ENCODE measurements at places on chromosomes 4 and X.

DNA sequence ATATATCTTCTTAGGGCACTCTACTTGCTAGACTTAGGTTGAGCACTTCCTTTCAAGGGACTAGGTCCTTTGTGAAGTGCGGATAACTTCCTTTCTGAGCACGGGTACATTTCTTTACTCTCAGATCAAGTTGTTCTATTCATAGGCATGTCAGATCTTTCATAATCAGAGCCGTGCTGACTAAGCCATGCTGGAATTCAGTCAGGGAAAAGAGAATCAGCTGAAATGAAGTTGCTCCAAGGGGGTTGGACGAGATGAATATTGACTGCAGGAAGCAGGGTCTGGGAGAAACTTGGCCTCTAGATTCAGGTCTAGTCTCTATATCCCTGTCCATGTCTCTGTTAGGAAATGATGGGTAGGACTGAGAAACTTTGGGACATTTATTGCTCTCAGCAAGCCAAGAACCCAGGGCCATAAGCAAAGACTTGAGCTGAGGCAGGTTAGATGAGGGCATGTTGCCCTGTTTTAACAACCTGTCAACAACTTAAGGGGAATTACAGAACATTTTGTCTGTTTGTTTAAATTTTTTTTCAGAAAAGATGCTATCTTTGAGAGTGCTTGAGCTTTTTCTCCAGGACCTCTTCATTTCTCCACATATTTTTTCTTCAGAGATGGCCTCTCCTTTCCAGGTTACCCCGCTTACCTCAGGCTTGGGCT lies 28.3 kb downstream of the AREG start:
- DNase-seq = no peak

DNA sequence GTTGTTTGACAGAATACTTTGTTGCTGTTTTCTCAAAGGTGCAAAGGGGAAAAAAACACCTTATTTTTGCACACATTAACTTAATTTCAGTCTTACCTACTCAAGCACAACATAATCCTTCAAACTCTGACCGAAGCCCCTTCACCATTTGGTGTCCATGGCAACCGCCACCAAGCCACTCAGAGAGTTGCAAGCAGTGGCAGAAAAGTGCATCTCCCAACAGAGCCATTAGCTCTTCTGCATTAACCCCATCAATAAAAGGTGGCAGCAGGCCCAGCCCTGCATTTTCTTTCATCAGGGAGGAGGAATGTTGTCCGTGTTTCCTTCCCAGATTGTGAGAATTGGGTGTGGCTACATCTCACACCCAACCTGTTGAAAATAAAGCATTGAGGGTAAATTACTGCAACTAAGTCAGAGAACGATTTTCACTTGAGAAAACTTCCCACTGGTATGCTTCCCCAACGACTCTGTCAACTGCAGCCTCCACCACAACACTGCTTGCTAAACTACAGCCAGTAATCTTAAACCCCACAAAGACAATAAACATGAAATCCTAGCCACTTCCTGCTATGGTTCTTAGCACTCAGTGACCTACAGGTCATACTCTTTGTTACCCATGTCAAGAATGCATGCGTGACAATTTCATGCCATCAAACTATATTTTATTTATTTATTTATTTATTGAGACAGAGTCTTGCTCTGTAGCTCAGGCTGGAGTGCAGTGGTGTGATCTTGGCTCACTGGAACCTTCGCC lies 154.0 kb downstream of the GRIA3 start:
- no peak for DNase-seq

DNA sequence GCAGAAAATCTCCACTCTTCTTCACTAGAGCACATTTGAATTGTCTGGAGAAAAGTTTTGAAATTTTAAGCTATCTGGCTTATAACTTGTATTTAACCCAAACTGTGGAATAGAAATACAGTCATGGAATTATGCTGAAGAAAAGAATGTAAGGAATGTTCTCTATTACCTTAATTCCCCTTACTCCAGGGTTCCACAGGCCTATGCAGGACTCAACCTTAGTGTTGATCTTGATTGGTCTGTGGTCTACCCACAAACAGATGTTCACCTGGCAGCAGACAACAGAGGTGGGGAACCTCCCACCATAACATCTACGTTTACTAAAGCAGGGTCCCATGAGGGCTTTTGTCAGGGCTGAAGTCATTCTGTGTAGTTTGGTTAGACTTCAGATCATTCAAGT lies 189.3 kb upstream of the GPRIN3 start:
- DNase-seq = no peak

DNA sequence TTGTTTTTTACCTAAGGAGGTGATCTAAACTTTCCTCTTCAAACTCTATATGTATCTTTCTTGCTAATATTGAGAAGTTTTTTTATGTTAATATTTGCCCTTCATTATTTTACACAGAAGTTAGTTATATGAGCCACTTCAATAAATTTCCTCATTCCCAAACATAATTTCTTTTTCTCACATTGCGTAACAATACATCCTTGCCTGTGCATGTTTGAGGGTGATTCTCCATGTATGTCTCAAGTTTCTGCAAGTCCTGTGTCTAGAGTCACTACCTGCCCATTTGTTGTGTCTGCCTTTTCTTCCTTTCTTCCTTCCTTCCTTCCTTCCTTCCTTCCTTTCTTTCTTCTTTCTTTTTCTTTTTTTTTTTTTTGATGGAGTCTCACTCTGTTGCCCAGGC lies 2057.9 kb downstream of the PCDH7 start:
- no peak for DNase-seq

DNA sequence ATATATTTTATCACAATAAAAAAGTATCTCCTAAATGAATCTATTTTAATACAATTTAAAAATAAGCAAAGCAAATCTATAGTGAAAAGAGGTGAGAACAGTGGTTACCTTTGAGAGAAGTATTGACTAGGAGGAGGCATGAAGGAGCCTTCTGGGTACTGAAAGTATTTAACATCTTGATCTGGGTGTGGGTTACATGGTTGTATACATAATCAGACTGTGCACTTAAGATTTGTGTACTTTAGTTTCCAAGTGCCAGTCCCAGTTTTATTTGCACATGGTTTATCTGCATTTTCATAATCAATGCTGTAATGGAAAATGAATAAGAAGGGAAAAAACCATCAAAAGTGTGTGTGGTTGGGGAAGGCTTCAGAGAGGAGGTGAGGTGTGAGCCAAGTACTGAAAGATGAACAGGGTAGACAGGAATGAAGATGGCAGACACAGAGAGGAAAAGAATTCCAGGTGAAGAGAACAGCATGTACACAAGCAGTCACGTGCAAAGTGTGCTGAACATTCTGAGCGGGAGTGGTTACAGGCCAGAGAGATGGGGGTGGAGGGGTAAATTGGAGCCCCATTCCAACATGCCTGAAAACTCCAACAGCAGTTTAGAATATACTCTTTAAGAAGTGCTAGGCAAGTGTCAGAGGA lies 14.6 kb downstream of the MAP7D2 start:
- no peak for DNase-seq

GRCh38 chrX:131405497-131405896 lies 116.4 kb upstream of the IGSF1 start:
- DNase-seq = no peak

GRCh38 chr4:2297606-2298531 lies 36.0 kb upstream of the MXD4 start:
- no peak for DNase-seq

GRCh38 chr4:124913237-124913636 lies 200.7 kb upstream of the ANKRD50 start:
- no peak for DNase-seq

- DNase-seq = no peak
Measured at GRCh38 chrX:1720836-1721235, 106.0 kb downstream of the ASMT start.

DNA sequence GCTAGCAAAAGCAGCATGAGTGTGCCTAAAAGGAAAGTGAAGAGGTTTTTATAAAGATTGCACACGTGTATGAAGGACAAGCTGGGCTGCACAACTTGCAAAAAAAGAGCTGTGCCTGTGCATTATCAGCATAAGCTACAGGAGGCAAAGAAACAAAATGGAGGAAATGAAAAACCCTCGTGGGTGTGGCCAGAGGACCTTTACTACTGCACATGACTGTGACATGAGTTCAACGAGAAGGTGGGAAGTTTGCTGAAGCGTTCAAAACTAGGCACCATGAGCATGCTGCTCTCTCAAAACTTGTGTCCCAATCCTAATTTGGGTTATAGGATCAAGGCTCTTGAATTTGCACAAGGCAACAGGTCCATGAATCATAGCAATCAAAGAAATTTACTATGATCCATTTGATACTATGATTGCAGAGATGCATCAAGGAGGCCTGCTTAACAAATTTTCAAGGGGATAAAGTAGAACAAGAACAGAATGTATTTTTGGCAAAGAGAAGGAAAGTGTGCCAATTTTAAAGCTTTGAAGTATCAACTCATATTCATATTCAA lies 38.1 kb upstream of the CXorf38 start:
- no peak for DNase-seq

- no peak for DNase-seq
Measured at GRCh38 chrX:13894888-13895565, 78.1 kb upstream of the GPM6B start.

DNA sequence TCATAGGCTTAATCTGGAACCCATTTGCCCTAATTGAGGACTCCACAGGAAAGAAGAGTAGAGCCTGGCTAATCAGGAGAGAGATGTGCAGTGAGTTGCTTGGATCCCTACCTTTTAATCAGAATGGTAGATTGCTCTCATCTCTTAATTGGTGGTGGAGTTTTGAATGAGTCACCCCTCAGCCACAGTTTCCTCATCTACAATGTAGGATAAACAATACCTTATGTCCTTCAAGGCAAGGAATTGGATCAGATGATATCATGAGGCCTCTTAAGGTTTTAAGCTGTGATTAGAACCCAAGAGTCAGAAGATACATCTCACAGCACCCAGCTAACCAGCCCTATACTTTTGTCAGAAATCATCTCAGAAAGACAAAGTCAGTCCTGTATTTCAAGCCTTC lies 39.1 kb downstream of the PDGFRA start:
- DNase-seq = no peak

- DNase-seq = no peak
Measured at GRCh38 chr4:88359558-88359957, 19.1 kb upstream of the HERC6 start.

- DNase-seq = no peak
Measured at GRCh38 chrX:16476692-16477091, 173.3 kb upstream of the S100G start.

- no peak for DNase-seq
Measured at GRCh38 chr4:74108457-74109115, 9.6 kb upstream of the CXCL2 start.

DNA sequence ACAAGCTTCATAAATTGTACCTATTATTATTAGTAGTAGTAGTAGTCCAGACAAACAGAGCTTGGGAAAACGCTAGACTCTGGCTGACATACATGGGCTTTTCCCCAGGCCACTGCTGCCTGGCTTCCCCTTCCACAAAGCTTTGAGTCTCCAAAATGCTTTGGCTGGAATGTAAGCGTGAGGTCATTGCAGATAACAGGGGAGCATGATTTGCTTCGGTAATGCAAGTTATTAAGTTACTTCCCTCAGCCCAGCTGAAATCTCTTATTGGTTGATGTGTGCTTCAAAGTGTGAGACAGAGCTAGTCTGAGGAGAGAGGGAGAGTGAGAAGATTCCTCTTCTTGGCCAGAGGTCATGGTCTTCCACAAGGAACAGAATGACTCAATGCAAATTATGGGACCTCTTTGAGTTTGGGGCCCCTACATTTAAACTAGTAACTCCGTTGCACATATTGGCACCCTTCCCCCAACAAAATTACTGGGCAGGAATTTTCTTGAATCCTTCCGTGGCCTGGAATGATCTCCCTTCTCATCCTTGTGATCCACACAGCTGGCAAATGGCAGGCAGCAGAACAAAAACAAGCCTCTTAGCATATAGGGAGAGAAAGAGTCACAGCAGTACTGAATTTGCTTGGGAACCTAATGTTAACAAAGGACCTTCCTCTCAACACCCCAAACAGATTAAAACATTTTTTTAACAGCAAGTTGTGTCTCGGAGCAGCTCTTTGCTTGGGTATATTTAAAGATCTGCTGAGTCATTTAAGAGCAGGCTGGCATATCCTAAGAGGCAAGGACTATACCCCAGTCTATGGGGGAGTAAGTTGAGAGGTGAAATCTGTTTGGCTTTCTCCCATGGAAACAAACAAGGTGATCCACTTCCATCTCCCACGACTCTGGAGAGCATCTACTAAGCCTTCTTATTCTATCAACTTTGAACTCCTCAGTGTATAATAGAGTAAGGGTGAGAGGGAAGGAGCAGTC lies 19.9 kb downstream of the AR start:
- no peak for DNase-seq
